ENCODE measurements at places on chromosomes 2 and 18.
A peak's percentile ranks its signal among the peaks of the same experiment; 100 is the strongest.

DNA sequence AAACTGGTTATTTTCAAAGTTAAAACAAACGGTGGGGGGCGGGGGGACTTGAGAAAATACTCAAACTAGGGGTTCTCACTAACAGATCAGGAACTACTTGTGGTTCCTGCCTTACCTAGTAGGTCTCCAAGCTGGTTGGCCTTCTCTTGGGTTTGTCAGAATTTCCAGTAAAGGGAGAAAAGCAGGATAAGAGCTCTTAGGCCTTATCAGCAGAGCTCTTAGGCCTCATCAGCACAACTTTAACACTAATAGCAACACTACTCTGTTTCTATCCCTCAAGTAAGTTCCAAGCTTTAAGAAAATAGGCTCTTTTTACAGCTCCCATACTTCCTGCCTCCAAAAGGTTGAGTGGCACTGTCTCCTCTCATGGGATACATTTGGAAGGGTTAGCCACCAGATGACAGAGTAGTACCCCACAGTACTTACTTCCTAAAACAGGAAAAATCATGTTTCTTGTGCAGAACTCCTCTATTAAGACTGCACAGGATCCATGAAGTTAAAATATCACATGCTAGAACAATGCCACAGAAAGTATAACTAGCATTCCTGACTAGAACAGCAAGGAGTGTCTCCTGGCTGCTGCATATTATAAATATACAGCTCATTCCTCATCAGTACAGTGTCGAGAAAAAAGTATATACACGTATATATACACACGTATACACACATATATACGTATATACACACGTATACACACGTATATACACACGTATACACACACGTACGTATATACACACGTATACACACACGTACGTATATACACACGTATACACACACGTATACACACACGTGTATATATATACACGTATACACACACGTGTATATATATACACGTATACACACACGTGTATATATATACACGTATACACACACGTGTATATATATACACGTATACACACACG, 6.1 kb downstream of the FBXO11 start:
- DNase-seq = no peak

DNA sequence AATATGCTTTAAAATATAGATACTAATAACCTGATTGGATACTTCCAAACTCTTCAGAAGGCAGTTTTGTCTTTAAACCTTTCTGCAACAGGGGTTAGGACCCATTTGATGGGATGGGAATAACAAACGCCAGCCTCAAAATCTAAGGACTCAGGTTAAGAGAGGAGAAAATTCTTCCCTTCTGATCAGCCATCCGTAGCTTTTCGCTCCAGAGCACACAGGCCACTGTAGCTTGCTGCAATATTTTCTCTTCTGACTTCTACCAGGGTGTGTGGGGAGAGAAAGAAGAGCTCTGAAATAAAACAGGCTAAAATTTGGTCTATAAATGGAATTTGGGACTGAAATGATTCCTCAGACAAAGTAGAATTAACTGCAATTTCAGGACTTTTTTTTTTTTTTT, 95.1 kb downstream of the ALPK2 start:
- no peak for DNase-seq

DNA sequence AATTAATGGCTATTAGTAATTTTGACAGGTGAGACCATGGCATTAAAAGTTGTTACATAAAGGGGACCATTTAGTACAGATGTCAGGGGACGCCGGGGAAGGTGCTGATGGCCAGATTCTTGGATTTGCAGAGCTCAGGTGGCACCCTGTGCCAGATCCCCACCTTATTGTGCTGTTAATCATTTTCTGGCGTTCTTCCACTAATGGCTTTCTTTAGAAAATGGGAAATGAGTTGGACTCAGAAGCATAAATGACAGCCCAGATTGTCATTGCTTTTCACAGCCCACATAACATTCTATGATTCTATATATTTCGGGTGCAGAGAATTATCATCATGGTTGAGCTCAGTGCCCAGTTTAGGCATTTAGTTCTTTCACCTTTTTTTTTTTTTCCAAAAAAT, 257.2 kb upstream of the TCF4 start:
- DNase-seq = no peak

DNA sequence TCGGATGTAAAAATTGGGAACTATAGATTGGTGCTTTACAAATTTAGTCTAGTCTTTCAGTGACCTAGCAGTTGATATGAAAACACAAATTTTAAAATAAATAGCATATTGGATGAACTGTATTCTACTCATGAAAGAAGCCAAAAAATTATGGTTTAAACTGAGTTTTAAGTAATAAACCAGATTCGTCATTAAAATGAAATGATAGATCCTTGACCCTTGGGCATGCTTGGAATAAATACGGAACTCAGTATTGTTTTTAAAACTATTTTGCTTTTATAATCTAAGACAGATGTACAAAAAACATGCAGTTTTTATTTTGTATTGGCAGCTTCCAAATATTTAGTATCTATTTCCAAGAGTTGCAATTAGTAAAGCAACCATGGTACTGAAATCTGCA, 34.6 kb upstream of the TBR1 start:
- DNase-seq = no peak

- DNase-seq = no peak
Observed at GRCh38 chr2:117976581-117976980, 37.3 kb downstream of the CCDC93 start.

DNA sequence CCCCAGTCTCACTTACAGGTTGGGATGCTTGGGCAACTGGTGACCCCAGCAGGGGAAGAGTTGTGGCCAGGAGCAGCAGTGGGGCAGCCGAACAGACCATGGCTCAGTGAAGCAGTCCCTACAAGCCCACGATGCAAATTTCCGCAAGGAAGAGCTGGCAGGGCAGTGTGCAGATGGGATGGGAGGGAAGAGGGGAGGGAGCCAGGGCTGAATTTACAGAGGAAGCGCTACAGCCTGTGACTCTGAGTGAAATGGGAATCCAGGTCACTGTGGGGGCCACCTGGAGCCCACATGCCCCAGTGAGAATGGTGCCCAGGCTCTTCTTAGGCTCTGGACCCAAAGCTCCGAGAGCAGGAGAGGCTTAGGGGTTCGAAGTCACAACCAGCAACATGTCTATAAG, 27.0 kb upstream of the SELENOI start:
- no peak for DNase-seq

DNA sequence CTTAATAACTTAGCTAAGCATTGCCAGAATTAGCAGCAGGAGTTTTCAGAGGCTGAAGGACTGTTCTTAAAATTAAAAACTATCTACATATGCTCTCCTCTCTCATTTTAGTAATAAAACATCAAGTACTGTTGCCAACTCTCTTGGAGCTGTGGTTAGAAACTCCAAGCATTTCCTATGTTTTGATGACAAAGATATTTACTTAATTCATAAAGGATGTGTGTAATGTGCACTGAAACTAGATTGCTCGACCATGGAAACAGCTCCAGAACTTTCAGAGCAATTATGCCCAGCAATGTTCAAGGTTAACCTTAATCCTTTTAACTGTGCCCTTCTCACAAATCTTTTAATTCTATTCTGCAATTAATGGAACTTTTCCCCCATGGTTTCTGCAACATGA, 8.4 kb downstream of the GRP start:
- no peak for DNase-seq

DNA sequence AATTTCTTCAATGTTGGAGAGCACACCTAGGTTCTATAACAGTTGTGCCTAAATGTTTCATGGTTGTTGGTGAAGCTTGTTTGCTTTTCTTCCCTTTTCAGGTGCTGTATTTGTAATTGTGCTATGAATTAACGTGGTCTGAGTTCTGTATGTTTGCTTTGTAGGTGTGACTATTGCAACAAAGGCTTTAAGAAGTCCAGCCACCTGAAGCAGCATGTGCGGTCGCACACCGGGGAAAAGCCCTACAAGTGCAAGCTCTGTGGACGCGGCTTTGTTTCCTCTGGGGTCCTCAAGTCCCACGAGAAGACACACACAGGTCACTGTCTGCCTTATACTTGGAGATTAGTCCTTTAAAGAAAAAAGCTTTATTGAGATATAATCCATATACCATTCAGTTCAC, 91.2 kb downstream of the ZNF236 start:
- DNase-seq = no peak

DNA sequence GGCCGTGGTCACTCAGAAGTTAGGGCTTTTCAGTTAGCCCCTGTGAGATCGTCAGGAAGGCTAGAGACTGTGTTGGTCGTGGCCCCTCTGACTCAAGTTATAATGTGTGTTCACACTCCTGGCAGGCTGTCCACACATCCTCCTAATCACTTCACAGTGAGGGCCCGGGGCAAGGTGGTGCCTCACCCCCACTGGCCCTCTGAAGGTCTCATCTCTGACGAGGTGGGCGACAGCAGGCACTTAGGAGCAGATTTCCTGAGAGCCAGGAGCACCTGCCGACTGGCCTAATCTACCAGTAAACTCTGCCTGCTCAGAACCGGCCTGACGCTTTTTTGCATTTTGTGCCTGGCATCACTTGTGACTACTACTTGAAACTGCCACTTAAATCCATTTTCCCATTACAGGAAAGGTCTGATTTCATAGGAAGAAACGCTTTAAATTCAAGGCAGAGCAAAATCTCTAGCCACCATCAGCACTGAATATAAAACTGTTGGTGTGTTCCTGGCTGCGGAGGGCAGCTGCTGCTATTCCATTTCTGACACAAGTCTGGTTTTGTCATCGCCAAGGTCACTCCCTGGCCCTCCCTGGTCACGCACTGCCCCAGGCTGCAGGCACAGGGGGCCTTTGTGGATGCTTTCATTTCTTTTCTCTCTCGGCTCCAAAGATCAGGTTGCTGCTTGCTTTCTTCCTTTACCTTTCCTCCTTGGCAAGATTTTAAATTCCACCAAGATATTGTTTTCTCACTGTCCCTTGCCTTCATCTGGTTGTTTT, 48.0 kb downstream of the RAB12 start:
- DNase-seq = no peak

- DNase-seq = no peak
Observed at GRCh38 chr18:12014086-12014485, 32.8 kb downstream of the IMPA2 start.

- DNase-seq = no peak
Observed at GRCh38 chr2:190545555-190546385, 11.2 kb upstream of the NEMP2 start.

DNA sequence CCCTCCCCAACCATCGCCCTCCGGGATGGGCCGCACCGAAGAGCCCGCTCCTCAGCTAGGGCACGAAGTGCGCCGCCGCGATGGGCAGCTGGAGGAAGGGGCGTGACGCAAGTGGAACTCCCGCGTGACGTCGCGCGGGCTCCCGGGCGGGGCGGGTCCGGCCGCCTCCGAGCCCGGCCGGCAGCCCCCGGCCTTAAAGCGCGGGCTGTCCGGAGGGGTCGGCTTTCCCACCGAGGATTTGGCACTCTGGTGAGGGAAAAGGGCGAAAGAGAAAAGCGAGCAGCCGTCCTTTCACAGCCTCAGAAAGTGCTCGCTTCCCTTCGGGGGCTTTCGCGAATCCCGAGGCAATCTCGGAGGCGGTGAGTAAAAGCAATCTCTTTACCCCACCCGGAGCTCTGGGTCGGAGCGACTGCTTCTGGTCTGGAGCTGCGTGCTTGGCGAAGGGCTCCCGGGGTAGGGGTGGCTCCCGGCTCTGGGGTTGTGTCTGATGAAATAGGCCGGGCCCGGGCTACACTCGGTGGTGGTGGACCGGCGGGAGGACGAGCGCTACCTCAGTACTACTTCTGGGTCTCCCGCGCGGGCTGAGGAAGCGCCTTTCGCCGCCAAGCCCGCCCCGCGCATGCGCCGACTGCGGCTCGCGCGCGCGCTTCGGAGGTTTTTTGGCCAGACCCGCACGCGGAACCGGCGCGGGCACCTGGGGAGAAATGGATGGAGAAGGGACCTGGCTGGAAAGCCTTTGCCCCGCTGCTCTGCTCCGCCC, at the start of gene RBBP8:
Gene RBBP8 (plus strand): TSS at position 123 of the 760 bp plus-strand sequence. CDS start 3,524 bp downstream, outside the sequence.
- peak; percentile 82 for DNase-seq

DNA sequence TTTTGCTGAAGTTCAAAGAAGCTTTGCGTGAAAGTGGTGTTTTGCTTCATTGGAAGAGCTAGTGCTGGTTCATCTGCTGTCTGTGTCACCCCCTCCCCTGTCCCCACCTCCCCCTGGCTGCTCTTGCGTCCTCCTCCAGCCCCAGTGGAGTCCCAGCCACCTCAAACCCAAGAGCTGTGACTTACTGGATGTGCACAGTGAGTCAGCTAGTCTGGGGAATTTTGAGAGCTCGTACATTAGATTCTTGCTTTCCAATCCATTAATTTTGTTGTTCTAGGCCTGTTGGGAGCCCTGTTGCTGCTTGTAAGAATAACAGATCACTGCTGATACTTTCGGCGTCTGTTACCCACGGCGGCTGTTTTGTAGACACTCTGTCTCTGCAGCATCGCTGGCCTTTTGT, 412.1 kb downstream of the TSN start:
- DNase-seq = no peak

GRCh38 chr2:43127941-43128558, 98.4 kb downstream of the ZFP36L2 start:
- no peak for DNase-seq

DNA sequence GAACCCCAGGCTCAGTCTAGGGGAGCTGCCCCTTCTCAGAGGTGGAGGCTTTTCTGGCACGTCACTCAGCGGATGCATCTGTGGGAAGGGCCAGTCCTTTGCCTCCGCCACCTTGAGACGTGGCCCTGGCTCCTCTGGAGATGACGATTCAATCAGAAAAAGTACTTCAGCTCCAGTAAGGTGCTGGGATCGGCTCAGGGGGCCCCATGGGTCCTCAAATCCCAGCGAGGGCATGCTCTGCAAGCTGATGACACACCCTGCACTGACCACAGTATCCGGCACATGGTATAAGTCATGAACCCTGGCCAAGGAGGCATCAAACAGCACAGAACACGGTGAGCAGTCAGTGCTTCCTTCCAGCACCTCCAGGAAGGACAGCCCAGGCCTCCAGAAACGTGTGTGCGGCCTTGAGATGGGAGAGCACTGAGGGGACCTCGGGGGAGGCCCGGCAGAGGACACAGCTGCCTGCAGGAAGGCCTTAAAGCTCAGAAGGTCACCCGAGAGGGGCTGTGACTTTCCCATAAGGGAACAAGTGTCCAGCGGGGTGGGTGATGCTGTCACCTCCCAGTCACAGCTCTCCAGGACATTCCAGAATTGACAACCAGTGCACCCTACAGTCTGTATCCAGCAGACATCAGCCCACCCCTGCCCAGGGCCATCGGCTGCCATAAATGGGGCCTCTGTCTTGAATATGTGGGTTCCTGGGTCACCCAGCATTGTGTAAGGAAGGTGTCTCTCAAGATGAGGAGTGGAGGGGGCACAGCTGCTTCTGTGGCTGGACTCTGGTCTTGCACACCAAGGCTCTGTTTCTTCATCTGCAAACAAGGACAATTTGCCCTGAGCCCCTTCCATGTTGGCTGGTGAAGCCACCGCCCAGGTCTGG, 205.8 kb downstream of the NDUFA10 start:
- no peak for DNase-seq

GRCh38 chr2:182559623-182560022, 132.8 kb upstream of the PDE1A start:
- no peak for DNase-seq

- DNase-seq = no peak
Observed at GRCh38 chr2:106990297-106990696, 104.3 kb upstream of the ST6GAL2 start.

GRCh38 chr2:120373424-120373823, 27.5 kb downstream of the INHBB start:
- DNase-seq = no peak
